ENCODE measurements at places on chromosomes 3 and 15. TPM values are rescaled to one million over a fixed set of nuclear protein-coding genes. Genes with fewer than 3 reads are reported as not detected.

BRK1 gene
- 116 TPM for total RNA-seq

HIGD2B gene
- not detected for total RNA-seq

ATP13A5 gene
- total RNA-seq, result 0.43 TPM

ATP8B4 gene
- total RNA-seq, result 0.64 TPM

OXSR1 gene
- total RNA-seq, result 40.6 TPM

IL5RA gene
- total RNA-seq, result not detected

- H3K27me3 ChIP-seq, result no peaks in the 10 kb centered on the region
- H3K4me3 ChIP-seq, result no peak overlapping the region
- H3K27ac ChIP-seq, result no peak overlapping the region
- peaks cover 25% of the 10 kb centered on the region for H3K36me3 ChIP-seq
- H3K4me1 ChIP-seq, result no peaks in the 10 kb centered on the region
- no peak for DNase-seq
Observed at GRCh38 chr3:51715231-51715976, 8.5 kb downstream of the GRM2 start.

GRCh38 chr3:132004571-132004970 is 30.2 kb downstream of the CPNE4 start:
- no peaks in the 10 kb centered on the region for H3K36me3 ChIP-seq
- H3K4me1 ChIP-seq, result no peaks in the 10 kb centered on the region
- no peak overlapping the region for H3K4me3 ChIP-seq

DNA sequence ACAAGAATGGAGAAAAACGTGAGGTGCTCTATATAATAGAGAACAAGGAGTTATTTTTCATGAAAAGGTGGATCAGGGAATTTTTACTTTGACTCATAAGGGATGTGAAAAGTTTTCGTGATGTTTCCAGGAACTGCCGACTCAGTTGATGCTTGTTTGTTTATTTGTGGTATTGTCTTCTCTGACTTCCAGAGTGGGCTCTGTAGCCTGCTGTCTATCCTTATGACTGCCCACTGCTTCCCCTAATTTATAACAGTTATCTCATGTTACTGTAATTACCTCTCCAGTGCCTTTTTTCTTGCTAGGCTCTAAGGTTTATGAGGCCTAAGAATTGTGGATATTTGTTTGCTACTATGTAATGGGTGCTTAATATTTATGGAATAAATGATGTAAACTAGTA is 12.3 kb downstream of the ARL13B start:
- peaks cover 8% of the 10 kb centered on the region for H3K36me3 ChIP-seq
- H3K27me3 ChIP-seq, result no peaks in the 10 kb centered on the region
- no peak for DNase-seq
- H3K4me1 ChIP-seq, result no peaks in the 10 kb centered on the region
- H3K4me3 ChIP-seq, result no peak overlapping the region

DNA sequence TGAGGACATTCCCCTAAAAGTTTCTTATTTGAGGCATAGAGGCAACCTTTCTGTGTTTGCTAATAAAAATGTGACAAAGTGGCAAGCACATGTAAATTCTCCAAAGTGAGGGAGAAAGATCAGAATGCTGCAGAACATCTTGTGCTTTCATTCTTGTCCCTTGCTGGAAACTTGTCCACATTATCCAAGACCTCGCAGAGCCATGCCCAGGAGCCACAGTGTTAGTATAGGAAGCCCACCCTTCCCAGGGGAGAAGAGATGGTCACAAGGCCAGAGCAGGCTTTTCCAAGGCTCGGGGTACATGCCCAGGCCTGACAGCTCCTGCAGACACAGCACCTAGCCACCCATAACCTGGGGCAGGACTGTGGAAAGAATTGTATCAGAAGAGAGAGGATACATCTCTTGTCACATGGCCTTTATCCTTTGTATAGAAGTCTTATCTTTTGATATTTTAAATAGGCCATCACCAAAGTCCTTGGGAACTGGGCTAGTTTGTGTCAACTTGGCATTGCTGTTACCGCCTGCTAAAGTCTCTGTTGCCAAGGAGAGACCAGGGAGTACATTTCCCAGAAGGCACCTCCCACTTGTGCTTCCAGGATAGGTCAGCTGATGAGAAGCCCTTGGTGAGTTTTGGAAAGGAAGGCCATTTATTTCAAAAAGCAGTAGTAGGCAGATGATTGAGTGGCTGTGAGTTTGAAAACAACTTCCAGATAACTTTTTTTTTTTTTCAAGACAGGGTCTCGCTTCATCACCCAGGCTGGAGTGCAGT is 10.5 kb downstream of the DLEC1 start:
- no peaks in the 10 kb centered on the region for H3K27me3 ChIP-seq
- H3K36me3 ChIP-seq, result no peaks in the 10 kb centered on the region
- H3K27ac ChIP-seq, result no peak overlapping the region

GRCh38 chr15:99467853-99468464 is 97.8 kb upstream of the MEF2A start:
- no peaks in the 10 kb centered on the region for H3K27me3 ChIP-seq
- H3K27ac ChIP-seq, result no peak overlapping the region
- no peaks in the 10 kb centered on the region for H3K4me1 ChIP-seq
- H3K4me3 ChIP-seq, result no peak overlapping the region
- no peaks in the 10 kb centered on the region for H3K36me3 ChIP-seq

GRCh38 chr3:37641556-37641955 is 220.1 kb upstream of the CTDSPL start:
- no peak overlapping the region for H3K4me3 ChIP-seq
- no peaks in the 10 kb centered on the region for H3K4me1 ChIP-seq
- H3K36me3 ChIP-seq, result no peaks in the 10 kb centered on the region
- no peaks in the 10 kb centered on the region for H3K27me3 ChIP-seq
- H3K27ac ChIP-seq, result no peak overlapping the region

DNA sequence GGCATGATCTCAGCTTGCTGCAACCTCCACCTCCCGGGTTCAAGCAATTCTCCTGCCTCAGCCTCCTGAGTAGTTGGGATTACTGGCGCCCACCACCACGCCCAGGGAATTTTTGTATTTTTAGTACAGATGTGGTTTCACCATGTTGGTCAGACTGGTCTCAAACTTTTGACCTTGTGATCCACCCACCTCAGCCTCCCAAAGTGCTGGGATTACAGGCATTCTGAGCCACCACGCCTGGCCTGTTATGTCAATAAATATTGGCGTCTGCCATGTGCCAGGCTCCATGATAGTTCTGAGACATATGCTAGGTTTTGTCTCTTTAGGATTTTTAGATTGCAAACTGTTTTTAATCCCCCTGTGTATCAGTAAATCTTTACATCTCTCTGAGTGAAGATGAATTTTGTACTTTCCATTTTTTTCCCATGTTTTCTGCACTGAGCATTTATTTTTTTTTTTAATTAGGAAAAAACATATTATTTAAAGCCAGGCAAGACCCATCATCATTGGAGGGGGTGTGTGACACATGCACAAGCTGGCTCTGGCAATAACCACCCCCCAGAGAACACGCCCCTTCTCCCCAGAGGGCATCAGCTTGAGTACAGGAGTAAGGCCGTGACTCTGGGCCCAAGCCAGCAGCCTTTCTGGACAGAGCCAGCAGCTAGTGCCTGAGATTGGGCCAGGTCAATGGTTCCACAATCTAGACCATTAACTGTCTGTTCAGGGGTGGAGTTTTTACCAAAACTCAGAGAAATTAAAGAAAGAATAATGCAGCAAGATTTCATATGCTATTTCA is 51.0 kb upstream of the ATP1B3 start:
- no peaks in the 10 kb centered on the region for H3K4me1 ChIP-seq
- H3K36me3 ChIP-seq, result no peaks in the 10 kb centered on the region
- no peak for DNase-seq
- no peaks in the 10 kb centered on the region for H3K27me3 ChIP-seq
- no peak overlapping the region for H3K27ac ChIP-seq
- no peak overlapping the region for H3K4me3 ChIP-seq

DNA sequence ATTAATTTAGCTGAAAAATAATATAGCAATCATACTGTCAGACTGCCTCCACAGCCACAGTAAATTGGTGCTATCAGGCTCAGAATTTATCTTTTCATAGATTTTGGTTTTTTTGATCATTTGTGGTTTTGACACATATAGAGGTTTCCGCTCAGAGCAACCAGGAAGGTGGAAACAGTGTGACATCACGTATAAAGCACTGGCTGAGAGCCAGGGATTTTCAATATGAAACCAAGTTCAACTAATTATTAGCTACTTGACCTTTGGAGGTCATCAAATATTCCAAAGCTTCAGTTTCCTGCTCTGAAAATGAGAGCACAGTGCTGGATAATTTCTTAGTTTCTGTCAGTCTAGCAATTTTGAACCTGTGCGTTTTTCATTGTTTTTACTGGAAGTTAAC is 433.8 kb upstream of the SUCLG2 start:
- DNase-seq, result no peak
- H3K36me3 ChIP-seq, result no peaks in the 10 kb centered on the region
- H3K27me3 ChIP-seq, result no peaks in the 10 kb centered on the region
- no peak overlapping the region for H3K27ac ChIP-seq
- no peak overlapping the region for H3K4me3 ChIP-seq

DNA sequence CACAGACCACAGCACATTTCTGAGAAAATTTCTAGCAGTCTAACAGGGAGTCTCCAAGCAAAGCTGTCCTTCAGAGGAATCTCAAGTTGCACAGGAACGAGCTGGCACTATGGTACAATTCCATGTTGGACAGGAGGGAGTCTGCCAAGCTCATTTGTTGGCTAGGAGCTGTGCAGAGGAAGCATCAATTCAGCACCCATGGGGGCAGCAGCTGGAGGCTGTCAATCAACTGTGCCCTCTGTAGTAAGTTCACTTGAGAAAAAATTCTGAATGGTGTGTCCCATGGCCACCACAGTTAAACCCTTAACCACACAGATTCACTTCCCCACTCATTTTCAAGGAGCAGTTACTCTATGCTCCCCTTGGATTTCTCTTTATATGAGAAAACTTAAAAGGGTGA is 298.5 kb upstream of the PPP2R3A start:
- no peaks in the 10 kb centered on the region for H3K4me1 ChIP-seq
- no peaks in the 10 kb centered on the region for H3K36me3 ChIP-seq
- H3K4me3 ChIP-seq, result no peak overlapping the region
- no peak for DNase-seq
- H3K27ac ChIP-seq, result no peak overlapping the region

DNA sequence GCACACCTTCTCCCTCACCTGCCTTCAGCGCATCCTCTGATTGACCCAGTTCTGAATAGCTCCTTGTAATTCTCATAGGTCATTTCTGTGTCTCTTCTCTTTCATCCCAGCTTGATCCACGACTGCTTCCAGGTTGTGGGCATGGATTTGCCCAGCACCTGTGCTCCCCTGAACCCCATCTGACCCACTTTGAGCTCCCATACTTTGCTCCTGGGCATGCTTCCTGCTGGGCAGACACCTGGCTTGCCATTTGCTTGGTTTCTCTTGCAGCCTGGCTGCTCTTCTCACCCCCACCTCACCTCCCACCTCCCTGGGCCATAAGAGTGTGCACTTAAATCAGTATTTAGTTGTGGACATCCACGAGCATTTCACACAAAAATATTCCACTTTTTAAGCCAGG is 635.5 kb downstream of the TBL1XR1 start:
- H3K4me3 ChIP-seq, result no peak overlapping the region
- DNase-seq, result no peak
- H3K27me3 ChIP-seq, result no peaks in the 10 kb centered on the region
- H3K27ac ChIP-seq, result no peak overlapping the region
- no peaks in the 10 kb centered on the region for H3K4me1 ChIP-seq
- H3K36me3 ChIP-seq, result no peaks in the 10 kb centered on the region

- H3K27ac ChIP-seq, result no peak overlapping the region
- peaks cover 28% of the 10 kb centered on the region for H3K4me1 ChIP-seq
- H3K4me3 ChIP-seq, result peak overlapping the region; percentile 77
- H3K36me3 ChIP-seq, result peaks cover 6% of the 10 kb centered on the region
Observed at GRCh38 chr15:70703096-70703878, 60.1 kb downstream of the UACA start.

- no peak overlapping the region for H3K4me3 ChIP-seq
- DNase-seq, result peak; percentile 66
- peaks cover 4% of the 10 kb centered on the region for H3K4me1 ChIP-seq
- peak overlapping the region; percentile 85 for H3K27ac ChIP-seq
- no peaks in the 10 kb centered on the region for H3K36me3 ChIP-seq
Observed at GRCh38 chr3:74787011-74787410, 172.6 kb upstream of the CNTN3 start.

DNA sequence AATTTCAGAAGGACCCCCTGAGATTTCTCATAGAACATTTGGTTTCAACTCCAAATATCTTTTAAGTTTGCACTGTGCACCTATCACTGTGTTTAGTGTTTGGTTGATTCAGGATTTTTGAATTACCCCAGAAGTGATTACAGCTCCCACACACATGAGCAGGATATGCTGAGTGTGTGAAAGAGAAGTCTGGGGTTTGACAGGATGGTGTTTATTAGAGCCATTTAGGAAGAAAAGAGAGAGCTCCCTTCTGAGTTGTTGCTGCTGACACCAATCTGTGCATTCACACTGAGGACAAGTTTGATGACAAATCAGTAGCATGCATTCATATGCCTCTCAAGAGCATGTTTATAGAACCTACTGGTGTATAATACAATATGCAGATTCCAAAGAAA is 118.1 kb downstream of the RPL22L1 start:
- H3K36me3 ChIP-seq, result no peaks in the 10 kb centered on the region
- no peak overlapping the region for H3K27ac ChIP-seq
- no peaks in the 10 kb centered on the region for H3K27me3 ChIP-seq
- peaks cover 3% of the 10 kb centered on the region for H3K4me1 ChIP-seq

DNA sequence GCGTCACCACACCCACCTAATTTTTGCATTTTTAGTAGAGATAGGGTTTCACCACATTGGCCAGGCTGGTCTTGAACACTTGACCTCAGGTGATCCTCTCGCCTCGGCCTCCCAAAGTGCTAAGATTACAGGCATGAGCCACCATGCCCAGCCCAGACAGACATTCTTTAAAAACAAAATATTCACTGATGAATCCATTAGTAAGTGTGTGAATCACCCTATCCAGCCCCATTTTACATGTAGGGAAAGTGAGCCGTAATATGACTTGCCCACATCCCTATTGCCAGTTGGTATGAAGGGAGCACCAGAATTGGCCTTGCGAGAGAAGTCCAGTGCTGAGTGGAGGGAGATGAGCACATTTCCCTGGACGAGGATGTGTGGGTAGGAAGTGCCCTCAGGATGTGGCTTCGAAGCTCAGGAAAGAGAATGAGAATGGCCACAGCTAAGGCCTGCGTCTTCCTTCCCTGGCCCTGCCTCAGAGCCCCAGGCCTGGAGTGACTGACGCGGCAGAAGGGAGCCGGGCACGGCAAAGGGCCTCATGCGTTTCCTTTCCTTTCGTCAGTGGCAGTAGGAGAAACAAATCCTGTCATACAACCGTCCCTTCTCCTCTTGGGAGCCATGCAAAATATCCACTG is 28.3 kb upstream of the ETV5 start:
- peak; percentile 40 for DNase-seq
- H3K27ac ChIP-seq, result no peak overlapping the region
- H3K36me3 ChIP-seq, result no peaks in the 10 kb centered on the region

GRCh38 chr3:177352424-177352823 is 155.1 kb upstream of the TBL1XR1 start:
- peaks cover 4% of the 10 kb centered on the region for H3K4me1 ChIP-seq
- no peak for DNase-seq
- no peaks in the 10 kb centered on the region for H3K27me3 ChIP-seq
- H3K36me3 ChIP-seq, result no peaks in the 10 kb centered on the region
- no peak overlapping the region for H3K27ac ChIP-seq
- no peak overlapping the region for H3K4me3 ChIP-seq

GRCh38 chr15:25810154-25810553 is 53.0 kb downstream of the ATP10A start:
- no peak overlapping the region for H3K27ac ChIP-seq
- peaks cover 69% of the 10 kb centered on the region for H3K27me3 ChIP-seq
- no peaks in the 10 kb centered on the region for H3K36me3 ChIP-seq
- no peak overlapping the region for H3K4me3 ChIP-seq

GRCh38 chr3:172808969-172809546 is 58.5 kb downstream of the ECT2 start:
- no peaks in the 10 kb centered on the region for H3K4me1 ChIP-seq
- H3K36me3 ChIP-seq, result peaks cover 52% of the 10 kb centered on the region
- no peak for DNase-seq
- H3K27ac ChIP-seq, result no peak overlapping the region
- no peak overlapping the region for H3K4me3 ChIP-seq
- no peaks in the 10 kb centered on the region for H3K27me3 ChIP-seq

Measured in endodermal cell (in vitro differentiated cells).